ENCODE measurements at places on chromosomes 11 and 22.

DNA sequence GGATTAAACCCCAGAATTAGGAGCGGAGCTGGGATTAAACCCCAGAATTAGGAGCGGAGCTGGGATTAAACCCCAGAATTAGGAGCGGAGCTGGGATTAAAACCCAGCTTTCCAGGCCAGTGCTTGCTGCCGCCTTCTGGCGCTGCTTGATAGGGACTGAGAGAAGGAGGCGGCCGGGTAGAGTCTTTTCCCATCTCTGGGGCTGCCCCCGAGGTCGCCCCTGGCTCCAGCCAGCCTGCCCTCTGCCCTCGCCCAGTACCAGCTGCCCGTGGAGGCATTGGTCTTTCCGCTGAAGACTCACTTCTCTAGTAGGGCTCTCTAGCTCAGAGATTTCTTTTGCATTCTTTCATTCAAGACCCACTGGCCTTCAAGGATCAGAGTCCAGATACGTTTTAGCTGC lies 5.2 kb downstream of the TRMU start:
- peak; percentile 63 for DNase-seq

DNA sequence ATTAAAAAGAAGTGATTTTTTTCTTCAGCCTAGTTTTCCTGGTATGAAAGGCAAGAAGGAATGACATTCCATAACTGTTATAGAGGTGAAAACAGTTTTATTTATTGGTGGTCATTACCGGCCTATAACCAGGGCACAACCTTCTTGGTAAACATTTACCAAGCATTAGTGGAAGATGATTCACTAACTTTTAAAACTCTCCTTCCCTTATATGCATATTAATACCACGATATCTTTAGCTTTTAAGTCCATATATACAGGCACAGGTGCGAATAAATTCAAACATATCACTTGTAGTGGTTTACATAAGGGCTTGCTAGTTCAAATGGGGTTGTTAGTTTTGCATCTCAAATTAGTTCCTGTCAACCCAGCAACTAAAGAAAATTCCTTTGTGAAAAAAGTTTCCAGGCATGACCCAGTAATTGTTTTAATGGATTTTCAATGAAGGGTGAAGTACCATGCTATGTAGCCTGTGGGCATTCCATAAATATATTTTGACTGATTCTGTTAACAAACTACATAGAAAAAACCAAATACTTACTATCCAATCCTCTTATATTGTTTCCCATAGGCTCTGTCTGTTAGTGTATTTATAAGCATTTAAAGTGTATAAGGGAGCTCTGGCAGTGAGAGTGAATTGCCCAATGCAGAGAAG lies 30.6 kb upstream of the ROBO3 start:
- no peak for DNase-seq

DNA sequence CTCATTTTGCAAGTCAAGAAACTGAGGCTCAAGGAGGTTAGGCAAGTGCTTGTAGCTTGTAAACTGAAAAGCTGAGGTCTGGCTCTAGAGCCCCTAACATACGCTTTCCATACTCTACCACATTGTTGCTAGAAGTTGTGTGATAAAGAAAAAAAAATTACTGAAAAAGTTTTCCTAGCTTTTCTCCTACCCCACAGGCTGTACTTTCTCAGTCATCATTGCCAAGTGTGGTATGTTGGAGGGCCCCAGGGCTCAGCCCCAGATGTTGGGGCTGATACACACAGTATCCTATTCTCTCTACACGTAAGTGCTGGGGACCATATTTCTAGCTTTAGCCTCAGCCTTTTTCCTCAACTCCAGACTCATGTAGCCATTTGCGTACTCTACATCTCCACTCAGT lies 16.0 kb downstream of the KREMEN1 start:
- no peak for DNase-seq

DNA sequence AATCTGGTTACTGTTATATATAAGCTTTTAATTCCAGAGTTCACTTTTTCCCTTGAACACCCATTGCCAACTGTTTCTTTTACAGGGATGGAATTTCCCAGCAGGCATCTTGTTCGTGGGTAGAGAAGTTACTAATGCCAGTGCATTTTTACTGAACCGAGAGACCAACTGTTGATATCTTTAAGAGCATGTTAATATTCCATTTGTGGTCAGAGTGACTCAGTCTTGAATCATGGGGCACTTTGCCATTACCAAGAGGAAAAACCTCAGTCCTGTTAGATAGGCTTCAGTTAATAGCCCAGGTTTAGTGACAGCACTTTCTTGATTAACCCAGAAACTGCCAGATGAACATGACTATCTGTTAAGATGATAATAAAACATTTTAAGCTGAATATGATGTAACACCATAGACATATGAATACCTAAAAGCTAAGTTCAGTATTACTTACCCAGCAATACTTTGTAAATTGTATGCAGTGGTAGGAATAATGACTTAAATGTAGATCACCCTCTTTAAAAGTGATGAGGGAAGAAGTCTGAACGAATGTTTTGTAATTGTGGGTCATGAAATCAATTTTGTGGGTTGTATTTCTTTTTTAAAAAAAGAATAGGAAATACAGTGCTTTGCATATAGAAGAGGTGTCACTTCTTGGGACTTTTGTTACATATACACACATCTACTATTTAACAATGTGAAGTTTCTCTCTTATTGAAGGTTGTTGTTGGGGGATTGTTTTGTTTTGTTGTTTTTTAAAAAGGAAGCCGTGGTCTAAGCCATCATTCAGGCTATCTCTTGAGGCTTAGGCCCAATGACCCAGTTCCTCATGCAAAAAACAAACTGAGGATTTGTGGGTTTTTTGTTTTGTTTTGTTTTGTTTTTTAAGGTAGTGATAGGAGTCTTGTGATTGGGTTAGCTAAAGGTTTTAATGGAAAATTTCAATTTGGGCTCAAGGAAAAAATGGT lies 79.2 kb upstream of the GRIK4 start:
- no peak for DNase-seq

DNA sequence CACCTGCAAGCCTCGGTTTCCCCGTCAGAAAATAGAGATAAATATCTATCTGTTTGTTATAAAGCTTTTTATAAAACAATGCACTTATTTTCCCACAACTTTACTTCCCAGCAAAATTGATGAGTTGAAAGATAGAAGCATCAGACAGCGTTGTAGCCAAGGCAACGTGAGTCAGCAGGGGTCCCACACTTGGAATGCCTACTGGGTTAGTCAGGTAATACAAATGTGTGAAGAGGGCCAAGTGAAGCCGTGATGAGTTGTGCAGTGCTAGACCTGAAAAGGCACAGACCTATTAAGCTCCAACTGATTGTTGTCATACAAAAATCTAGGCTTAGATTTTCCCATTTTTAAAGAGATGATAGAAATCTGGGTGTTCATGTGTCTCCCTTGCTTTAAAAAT lies 118.7 kb downstream of the PGR start:
- DNase-seq: no peak

GRCh38 chr11:118138839-118139420 lies 13.7 kb downstream of the SCN4B start:
- DNase-seq: no peak

DNA sequence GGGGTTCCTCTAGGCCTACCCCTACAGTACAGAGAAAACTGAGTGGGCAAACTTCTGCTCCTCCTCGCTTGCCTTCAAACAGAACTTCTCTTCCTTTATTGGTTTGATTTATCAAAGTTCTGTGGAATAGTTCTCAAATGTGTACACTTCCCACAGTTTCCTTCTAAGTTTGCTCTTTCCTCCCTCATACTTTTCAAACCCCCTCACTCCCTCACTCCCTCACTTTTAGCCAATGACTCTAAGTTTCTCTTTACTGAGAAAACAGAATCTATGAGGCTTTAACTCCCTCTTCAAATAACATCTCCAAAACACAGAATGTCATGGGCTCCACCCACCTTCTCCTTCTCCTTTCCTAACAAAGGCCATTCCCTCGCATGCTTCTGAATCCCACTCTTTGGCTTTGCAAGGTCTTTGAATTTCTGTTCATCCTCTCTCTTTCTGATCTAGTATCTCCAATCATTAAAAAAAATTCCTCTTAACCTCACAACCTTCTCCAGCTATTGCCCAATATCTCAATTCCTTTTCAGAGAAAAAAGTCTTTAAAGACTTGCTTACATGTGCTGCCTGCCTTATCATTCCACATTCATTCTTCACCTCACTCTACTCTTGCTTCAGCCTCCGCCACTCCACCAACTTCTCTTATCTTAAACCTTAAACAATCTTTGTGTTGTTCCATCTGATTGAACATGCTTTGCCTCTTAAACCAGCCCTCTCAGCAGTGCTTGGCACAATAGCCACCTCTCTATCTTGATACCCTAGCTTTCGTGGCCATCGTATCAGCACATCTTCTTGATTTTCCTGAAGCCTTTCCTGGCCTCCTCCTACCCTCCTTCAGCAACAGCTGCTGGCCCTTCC lies 57.2 kb downstream of the DDI1 start:
- no peak for DNase-seq

DNA sequence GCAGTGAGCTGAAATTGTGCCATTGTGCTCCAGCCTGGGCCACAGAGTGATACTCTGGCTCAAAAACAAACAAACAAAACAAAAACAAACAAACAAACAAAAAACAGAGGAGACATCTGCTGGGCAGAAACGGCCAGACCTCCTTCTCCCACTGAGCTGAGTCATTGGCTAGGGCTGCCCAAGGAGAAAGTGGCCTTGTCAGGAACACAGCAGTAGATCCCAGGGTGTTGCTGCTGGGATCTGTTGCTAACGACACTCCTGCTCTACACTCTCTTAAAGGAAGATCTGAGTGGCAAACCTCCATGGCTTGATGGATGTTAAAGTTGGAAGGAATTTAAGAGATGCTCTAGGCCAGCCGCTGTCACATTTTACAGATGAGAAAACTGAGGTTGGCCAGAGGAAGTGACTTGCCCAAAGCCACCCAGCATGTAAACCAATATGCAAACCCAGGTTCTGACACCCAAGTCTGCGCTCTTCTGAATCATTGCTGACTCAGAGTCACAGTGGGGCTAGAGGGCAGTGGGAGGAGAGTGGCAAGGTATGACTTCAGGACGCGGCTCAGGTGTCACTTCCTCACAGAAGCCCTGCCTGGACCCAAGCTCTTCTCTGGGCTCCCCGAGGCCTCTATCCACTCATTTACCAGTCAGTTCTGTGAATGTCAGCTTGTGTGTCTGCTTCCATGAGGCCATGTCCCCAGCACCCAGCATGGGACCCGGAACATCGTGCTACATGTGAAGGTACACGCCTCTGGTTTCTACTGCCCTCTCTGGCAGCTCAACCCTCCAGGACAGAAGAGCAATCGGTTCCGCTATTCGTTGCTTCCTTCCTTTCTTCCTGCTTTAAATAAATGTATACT lies 11.3 kb upstream of the GDPD5 start:
- DNase-seq: no peak

- DNase-seq: peak; percentile 98
Measured at GRCh38 chr22:41367039-41367679, 14.6 kb upstream of the TEF start.

GRCh38 chr11:36409152-36409816 lies 100.8 kb downstream of the TRAF6 start:
- DNase-seq: no peak

DNA sequence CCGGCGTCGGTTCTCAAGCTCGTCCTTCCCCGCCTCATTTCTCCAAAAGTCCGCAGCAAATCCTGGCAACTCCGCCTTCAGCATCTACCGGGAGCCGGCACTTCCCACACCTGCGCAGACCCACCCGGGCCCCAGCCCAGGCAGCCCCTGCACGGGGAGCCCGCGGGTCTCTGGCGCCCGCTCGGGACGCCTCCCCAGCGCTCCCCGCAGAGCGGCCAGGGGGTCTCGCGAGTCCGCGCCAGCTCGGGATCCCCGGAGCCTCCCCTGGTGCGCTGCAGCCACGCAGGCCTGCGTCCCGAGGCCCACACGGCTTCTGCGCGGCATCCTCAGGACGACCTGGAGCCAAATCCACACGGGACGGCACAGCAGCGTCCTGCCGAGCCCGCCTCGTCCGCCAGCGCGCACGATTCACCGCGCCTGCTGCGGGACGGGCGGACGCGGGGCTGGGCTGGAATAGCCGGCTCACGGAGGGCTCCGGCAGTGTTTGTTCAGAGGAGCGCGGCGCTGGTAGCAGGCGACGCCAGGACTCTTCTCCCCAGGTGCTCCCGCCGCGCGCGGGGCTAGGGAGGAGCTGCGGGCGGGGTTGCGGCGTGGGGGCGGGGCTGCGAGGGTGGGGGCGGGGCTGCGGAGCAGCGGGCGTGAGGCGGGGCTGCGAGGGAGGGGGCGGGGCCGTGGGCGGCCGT lies 816 bp upstream of the PHRF1 start:
- no peak for DNase-seq

Data from chondrocyte (in vitro differentiated cells).